ENCODE measurements at places on chromosomes 16 and 17.

GRCh38 chr16:2964475-2965336 lies 631 bp downstream of the KREMEN2 start:
- peak; percentile 77 for DNase-seq

DNA sequence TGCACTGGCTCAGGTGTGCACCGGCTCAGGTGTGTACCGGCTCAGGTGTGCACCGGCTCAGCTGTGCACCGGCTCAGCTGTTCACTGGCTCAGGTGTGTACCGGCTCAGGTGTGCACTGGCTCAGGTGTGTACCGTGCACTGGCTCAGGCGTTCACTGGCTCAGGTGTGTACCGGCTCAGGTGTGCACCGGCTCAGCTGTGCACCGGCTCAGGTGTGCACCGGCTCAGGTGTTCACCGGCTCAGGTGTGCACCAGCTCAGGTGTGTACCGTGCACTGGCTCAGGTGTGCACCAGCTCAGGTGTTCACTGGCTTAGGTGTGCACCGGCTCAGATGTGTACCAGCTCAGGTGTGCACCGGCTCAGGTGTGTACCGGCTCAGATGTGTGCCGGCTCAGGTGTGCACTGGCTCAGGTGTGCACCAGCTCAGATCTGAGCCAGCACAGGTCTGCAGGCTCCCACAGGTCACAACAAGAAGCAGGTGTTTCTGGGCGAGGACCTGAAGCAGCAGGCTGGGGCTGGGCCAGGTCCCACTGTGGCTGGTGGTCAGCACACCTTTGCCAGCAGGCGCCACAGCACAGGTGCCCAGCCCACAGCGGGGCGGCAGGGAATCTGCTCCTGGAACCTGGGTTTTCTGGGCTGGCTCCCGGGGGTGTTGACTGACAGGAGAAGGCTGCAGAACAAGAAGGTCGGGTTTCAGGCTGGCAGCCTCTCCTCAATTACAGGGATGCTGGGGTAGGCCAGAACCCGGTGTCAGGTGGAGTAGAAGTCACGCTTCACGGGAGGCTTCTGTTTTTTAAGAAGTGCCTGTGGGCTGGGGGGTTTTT lies 17.2 kb downstream of the METRNL start:
- DNase-seq = no peak

DNA sequence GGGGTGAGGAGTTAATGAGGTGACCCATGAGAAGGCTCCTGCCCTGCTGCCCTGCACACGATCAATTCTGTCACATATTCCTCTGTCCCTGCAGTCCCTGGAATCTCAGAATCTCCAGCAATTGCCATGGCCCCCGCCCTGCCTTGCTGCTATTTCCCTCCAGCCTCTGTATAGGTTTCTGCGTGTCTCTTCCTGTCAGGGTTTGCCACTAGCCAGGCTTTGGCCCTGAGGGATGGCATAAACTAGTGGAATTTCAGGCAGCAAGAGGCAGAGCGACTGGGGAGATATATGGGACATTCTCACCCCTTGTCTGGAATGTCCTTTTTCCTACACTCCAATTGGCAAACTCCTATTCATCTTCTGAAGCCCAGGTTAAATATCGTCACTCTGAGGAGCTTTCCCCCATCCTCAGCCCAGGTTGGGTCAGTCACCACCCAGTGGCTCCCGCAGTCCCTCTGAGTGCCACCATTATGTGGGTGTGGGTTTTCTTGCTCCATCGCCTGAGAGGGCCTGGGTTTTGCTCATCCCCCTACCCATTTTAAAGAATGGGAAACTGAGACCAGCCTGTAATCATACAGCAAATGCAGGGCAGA lies 15.5 kb upstream of the NATD1 start:
- DNase-seq = no peak

DNA sequence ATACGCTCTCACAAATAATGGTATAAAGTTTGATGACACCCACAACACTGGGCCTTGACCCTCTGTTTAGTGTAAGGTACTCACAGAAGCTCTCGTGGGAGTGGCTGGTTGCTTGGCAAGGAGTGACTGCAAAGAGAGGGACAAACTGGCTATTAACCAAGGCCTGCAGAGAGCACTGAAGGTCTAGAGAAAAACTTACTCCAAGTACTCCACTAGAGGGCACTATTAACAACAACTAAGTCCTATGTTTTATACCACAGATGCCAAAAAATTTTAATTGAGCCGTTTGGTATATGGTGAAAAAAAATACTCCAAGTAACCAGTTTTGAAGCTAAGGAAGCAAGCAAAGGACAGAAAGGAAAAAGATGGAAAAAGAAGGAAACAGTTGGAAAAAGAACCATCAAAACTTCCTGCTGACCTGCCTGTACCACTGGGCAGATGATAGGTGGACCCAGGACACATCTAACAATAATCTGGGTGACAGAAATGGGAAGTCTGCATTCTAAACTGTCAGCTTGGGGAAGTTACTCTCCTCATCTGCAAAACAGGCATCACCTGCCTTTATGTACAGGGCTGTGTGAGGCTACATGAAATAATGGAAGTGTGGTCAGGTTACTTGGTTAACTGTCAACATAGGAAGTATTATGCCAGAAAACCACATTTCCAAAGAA lies 23.2 kb downstream of the DYNC1LI2 start:
- DNase-seq = peak; percentile 22

DNA sequence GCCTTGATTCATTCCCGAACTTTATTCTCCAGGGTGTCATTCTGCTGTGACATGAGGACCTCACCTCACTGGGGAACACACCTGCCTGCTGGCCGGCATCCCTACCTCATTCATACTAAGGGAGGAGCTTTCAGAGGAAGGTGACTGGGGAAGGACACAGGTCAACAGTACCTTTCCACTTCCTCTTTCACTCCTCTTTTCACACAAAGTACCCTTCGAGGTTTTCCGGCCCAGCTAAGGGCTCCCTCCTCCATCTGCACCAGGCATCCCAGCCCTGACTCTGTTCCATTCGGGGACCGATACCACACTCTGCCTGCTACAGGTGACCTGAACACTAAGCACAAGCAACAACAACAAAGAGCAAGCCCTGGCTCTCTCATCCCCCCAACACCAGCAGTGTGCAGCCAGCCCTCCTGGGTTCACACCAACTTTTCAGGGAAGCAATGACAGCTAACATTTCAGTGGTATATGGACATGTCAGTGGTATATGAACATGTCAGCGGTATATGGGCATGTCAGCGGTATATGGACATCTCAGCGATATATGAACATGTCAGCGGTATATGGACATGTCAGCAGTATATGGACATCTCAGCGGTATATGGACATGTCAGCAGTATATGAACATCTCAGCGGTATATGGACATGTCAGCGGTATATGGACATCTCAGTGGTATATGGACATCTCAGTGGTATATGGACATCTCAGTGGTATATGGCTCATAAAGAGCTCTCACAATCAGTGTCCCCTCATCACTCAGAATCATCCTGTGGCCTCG lies 16.0 kb downstream of the TRIM25 start:
- DNase-seq = no peak

- DNase-seq = no peak
Measured at GRCh38 chr16:84940670-84941551, 70.4 kb downstream of the ZDHHC7 start.

- no peak for DNase-seq
Measured at GRCh38 chr16:50594308-50595260, 46.4 kb downstream of the NKD1 start.

GRCh38 chr17:38554430-38555350 lies 51.1 kb downstream of the SRCIN1 start:
- peak; percentile 94 for DNase-seq

- DNase-seq = peak; percentile 34
Measured at GRCh38 chr17:1455291-1455796, 688 bp downstream of the CRK start.

- peak; percentile 5 for DNase-seq
Measured at GRCh38 chr16:80931801-80932707, 74.6 kb downstream of the CMC2 start.

DNA sequence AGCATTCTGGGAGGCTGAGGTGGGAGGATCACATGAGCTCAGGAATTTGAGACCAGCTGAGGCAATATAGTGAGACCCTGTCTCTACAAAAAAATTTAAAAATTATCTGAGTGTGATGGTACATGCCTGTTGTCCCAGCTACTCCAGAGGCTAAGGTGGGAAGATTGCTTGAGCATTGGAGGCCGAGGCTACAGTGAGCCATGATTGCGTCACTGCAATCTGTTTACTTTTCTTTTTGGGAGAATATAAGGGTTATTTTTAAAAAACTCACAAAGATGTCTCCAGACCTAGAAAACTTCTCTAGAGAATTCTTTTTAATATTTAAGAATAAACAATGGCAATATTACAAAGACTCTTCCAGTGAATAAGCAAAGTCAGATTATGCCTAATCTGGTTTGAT lies 226.9 kb downstream of the BCAS3 start:
- DNase-seq = no peak

GRCh38 chr17:50347117-50347893 lies 1.4 kb downstream of the XYLT2 start:
- DNase-seq = no peak

DNA sequence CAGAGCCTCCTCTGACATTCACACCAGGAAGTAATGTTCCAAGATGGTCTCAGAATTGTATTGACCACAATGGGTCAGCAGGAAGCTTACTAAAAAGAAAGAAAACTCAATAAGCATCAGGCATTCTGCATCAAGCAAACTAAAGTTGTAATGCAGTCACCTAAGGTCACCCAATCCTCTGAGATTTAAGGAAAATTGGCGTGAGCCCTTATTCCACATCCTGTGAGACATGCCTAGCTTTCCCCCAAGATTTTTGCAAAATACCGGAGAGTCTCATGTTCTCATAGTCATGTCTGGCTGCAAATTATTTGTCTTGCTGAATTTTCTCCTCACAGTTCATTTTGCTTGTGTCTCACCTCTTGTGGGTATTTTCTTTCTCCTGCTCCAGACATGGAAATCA lies 417.1 kb upstream of the SOX9 start:
- DNase-seq = no peak

DNA sequence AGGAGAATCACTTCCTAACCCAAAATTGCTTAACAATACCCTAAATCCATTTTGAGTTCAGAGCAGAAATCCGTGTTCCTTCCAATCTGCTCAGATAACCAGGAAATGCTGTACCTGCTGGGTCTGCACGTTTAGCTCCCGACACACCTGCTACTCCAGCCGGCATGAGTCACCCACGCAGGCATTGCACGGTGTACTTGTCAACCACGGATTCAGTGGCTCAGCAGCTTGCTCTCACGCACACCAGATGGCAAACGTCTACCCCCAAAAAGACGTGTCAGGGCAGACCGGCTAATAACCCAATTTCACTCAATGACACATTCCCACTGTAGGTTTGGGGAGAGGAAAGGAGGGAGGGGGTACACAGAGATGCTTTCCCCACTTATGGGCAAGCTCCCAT lies 468.1 kb downstream of the SOX9 start:
- DNase-seq = peak; percentile 77

- no peak for DNase-seq
Measured at GRCh38 chr16:89489898-89490438, 393 bp downstream of the ANKRD11 start.

- DNase-seq = no peak
Measured at GRCh38 chr17:49063652-49064051, 66.5 kb downstream of the IGF2BP1 start.

DNA sequence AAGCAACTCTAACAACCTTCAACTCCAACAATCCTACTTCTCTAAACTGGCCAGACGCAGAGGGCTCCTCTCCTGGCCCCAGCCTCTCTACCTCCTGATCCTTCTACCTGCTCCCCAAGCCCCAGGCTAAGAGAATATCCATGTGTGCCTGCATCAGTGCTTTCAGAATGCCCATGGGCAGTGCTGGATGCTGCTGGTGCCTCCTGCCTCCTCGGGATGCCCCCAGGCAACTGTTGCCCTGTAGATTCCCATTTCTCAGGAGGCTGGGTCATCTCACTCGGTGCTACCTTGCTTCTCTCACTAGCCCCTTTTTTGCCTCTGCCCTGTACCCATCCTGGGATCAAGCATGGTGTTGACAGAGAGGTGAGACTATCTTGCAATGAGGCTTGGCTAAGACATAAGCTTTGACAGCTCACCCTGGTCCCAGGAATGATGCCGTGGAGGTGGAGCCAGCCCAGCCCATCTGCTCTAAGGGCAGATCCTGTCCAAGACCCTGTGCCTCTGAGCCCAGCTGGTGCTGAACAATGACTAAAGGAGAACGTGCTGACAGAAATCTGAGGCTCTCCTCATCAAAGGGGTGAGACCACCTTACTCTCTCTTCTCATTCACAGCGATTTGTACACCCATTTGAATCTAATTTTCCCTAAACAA lies 19.4 kb upstream of the SUPT4H1 start:
- no peak for DNase-seq

- DNase-seq = no peak
Measured at GRCh38 chr16:84058211-84058610, 15.6 kb upstream of the SLC38A8 start.

DNA sequence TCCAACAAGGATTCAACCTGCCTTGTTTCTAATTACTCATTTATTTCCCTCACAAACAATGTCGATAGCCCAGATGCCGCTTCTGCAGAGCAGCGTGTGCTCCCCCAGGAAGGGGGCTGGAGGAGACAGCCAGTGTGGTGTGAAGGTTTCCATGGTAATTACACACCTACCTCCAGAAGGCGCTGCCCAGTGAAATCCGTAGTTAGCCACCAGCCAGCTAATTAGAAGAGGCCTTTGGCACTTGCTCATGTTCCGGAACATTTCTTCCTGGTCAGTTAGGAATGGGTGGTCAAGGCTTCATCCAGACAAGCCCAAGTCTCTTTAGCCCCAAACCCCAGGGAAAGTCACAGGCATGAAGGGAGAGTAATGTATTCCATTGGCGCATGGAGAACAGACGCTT lies 342.5 kb upstream of the C16orf82 start:
- DNase-seq = no peak

- no peak for DNase-seq
Measured at GRCh38 chr17:36824678-36825101, 112.6 kb upstream of the LHX1 start.

GRCh38 chr16:85646976-85647375 lies 33.9 kb downstream of the GSE1 start:
- DNase-seq = no peak

GRCh38 chr17:82126556-82127314 lies 28.7 kb upstream of the FASN start:
- DNase-seq = no peak

GRCh38 chr17:19833914-19834313 lies 33.8 kb downstream of the ULK2 start:
- DNase-seq = no peak

GRCh38 chr17:73288534-73289302 lies 23.1 kb downstream of the CDC42EP4 start:
- DNase-seq = no peak

GRCh38 chr17:77423589-77424451 lies 283.1 kb downstream of the SEC14L1 start:
- DNase-seq = no peak

DNA sequence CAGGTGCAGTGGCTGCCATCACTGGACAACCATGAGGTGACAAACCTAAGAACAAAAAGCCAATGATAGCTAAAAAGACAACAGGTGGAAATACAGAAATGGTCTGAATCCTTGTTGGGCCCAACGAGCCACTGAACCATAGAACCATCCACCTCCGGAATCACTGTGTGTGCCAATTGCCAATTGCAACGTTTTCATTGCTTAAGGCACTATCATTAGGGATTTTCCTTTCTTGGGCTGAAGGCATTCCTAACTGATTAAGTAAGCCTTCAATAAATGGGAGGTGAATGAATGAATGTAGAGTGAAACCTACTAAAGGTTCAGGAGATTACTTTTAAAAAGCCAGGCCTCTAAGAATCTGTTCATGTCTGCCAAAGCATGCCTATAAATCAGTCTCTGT lies 3.6 kb downstream of the USP31 start:
- no peak for DNase-seq
